ENCODE measurements at places on chromosomes 6 and 20.
A peak's percentile ranks its signal among the peaks of the same experiment; 100 is the strongest.

- DNase-seq: peak; percentile 56
These were observed 201.6 kb upstream of the SGK1 start for GRCh38 chr6:134519465-134519864.

DNA sequence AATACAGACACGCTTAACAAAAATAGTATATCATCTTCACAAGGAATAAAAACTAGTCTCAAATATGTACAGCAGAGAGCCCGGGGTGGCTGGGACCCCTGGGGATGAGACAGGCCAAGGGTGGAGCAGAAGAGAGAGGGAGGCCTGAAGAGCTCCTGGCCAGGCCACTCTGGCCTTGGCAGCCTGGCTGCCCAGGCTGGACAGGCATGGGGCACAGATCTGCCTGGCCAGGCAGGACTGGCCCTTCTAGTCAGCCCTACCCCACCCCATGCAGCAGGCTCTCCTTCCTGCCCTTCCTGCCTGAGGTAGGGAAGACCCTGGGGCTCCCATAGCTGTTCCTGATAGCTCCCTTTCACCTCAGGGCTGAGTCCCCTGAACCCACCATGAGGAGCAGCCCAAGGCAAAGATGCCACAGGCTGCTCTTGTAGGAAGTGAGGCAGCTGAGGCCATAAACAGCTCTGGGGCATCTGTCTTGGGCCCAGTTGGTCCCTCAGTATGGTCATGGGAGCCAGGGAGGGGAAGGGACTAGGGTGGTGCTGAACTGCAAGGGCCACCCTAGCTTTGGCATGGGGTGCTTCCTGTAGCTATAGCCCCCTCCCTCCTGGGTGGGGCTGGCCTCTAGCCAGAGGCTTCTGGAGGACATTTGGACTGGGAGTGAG is 27.1 kb downstream of the COX4I2 start:
- no peak for DNase-seq

DNA sequence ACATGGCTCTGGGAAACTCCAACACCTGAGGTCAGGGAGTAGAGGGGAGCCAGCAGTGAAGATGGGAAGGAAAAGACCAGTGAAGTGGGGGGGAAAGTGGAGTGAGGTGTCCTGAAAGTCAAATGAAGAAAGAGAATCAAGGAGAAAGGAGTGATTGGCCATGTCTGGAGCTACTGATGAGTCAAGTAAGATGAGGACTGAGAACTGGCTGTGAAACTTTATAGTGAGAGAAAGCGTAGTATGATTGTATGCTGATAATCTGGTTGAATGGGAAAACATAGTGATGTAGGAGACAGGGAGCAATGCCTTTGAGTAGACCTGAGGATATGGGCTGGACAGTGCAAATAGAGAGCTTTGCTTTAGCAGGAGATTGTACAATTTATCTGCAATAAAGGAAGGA is 183.6 kb upstream of the GMDS start:
- no peak for DNase-seq

DNA sequence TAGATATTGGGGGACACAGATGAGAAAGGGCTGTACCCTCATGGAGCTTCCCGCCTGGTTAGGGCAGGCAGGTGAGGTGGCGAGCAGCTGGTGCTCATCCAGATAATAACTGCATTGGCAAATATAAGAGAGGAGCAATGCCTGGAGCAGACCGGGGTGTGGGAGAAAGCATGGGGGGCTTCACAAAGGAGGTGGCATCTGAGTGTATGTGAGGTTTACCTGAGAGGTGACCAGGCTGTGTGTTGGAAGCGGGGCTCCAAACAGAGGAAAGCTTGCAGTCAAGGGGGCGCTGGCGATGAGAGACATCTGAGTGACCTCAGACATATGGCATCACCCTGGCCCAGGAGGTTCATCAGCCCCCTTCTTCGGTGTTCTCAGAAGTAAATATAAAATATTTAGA is 72.1 kb upstream of the PMEPA1 start:
- no peak for DNase-seq

GRCh38 chr6:37623666-37624065 is 74.0 kb downstream of the MDGA1 start:
- no peak for DNase-seq

DNA sequence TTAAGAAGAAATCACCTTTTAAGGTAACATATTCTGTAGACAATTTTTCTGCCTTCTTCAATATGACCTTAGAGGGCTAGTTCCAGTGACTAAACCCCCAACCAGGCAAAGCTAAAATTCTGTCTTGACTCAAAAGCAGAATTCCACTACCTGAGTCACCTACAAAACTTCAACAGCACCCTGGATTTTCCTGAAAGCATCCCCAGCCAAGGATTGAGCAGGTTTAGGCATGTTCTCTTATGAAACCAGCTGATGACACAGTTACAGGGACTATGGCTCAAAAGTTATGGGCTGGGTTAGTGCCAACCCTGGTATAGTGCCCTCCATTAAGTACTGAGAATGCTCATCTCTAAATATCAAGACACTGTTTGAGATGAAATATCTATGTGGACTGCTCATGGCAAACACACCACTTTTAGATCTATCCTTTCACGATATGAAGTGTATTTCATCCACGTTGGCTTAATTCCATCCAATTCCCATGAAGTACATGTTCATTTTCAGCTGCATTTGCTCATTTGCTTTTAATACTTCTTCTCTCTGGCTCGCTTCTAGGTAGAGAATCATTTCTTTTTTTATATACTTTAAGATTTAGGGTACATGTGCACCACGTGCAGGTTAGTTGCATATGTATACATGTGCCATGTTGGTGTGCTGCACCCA is 53.6 kb upstream of the TNFAIP3 start:
- DNase-seq: no peak

DNA sequence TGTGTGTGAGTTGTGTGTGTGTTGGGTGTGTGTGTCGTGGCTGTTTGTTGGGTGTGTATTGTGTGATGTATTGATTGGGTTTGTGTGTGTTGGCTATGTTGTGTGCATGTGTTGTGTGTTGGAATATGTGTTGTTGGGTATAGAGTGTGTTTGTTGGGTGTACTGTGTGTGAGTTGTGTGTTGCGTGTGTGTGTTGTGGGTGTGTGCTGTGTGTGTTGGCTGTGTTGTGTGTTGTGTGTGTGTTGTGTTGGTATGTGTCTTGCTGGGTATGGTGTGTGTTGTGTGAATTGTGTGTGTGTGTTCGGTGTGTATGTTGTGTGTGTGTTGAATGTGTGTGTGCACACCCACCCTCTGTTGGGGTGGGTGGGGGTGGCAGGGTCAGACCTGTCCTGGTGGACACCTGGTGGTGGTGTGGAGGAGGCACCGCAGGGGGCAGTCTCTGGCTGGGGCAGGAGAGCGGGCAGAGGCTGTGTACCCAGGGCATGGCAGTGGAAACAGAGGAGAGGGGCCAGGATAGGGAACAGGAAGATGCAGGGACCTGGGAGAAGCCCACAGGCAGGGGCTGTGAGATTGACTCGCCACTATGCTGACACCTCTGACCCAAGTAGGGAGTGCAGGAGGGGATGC is 25.5 kb upstream of the PXDC1 start:
- no peak for DNase-seq

- DNase-seq: no peak
These were observed 136.1 kb upstream of the CDYL start for GRCh38 chr6:4640139-4640538.

DNA sequence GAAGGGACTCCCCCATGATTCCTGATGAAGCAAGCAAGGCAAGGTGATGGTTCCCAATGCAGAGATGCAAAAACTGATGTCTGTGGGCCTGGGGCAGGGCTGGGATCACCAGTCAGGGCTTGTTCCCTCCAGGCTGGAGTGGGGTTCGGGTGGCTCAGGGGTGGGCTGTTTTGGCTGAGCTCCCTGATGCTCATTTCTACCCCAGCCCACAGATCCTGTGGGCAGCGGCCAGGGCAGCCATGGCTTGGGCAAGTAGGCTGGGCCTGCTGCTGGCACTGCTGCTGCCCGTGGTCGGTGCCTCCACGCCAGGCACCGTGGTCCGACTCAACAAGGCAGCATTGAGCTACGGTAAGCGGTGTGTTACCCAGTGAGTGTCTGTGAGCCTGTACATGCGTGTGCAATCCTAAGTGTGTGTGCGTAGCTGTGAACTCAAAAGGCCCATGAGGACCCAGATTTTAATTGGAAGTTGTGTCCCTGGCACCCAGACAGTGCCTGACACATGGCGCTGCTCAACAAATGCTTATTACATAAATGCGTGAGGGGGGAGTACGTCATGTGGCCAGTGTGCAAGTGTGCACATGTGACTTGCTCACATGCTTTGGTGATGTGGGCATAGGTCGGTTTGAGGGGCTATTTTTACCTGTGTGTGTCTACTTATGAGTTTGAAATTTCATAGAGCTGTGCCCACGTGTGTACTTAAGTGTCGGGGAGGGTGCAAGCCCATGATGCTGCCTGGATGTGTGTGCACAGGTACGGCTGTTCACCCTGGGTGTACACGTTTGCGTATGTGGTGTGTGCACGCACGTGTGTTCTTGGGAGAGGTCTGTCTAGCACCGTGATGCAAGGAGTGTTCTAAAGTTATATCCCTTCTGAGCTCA is 1.1 kb downstream of the BPIFB2 start:
- no peak for DNase-seq

DNA sequence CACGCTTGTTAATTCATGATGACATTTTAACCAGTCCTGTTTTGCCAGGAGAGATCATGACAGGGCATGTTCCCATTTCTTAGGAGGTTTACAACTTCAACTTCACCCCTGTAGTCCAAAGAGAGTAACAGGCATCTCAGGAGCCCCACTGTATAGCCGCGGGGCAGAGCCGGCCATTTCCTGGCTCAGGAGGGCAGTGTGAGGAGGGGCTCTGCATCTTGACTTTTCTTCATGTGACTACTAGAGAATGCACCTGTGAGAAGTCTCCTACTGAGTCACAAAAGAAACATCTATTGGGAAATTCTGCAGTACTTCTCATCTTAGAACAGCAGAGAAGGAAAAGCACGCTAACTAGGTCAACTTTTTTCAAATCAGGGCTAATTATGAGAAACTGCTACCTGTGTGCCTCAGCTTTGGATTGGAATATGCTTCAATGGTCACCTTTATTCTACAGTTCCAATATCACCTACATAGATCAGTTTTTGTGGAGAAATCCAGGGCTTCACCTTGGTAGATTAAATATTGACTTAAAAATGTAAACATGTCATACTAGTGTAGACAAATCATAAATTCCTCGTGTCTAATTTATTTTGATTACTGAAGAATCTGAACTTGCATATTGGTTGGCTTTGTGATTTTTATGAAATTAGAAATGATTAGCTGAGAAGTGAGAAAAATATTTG is 28.6 kb upstream of the SIM1 start:
- no peak for DNase-seq
